ENCODE measurements at places on chromosomes 4 and X.

DNA sequence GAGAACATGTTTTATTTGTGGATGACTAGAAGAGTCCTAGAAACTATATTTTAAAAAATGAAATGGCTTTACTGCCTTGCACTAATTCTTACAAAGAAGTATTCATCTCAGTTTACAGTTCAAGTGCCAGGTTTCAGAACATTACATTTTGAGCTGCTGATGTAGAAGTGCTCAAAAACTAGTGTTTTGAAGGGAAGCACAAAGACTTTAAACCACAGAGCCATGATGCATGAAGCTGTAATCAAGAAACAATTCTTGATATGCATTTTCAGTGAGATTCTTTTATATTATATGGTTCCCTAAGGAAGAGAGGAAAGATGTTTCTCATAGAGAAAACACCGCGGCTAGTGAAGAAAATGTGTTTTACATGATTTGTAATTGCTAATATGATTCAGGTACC is 1163.0 kb downstream of the RAPGEF2 start:
- DNase-seq, result no peak

DNA sequence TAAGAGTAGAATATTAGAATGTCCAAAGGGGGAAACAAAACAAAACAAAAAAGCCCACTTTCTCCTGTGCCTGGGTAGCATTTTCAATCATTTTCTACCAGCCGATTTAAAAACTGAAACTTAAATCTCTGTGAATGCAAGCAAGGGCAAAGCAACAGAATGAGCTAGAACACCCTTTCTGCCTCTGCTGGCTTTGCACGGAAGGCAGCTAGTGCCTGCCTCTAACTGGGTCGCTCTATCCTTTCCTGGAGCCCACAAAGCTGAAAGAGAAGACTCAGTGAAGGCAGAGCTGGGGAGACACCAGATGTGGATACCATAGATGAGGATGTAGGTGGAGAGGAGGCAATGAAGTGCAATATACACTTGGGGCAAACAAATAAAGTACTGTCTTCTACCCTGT is 248.9 kb upstream of the TTC29 start:
- DNase-seq, result no peak

GRCh38 chr4:80814266-80814665 is 216.2 kb upstream of the BMP3 start:
- no peak for DNase-seq

GRCh38 chrX:3609810-3610209 is 103.6 kb downstream of the PRKX start:
- no peak for DNase-seq

DNA sequence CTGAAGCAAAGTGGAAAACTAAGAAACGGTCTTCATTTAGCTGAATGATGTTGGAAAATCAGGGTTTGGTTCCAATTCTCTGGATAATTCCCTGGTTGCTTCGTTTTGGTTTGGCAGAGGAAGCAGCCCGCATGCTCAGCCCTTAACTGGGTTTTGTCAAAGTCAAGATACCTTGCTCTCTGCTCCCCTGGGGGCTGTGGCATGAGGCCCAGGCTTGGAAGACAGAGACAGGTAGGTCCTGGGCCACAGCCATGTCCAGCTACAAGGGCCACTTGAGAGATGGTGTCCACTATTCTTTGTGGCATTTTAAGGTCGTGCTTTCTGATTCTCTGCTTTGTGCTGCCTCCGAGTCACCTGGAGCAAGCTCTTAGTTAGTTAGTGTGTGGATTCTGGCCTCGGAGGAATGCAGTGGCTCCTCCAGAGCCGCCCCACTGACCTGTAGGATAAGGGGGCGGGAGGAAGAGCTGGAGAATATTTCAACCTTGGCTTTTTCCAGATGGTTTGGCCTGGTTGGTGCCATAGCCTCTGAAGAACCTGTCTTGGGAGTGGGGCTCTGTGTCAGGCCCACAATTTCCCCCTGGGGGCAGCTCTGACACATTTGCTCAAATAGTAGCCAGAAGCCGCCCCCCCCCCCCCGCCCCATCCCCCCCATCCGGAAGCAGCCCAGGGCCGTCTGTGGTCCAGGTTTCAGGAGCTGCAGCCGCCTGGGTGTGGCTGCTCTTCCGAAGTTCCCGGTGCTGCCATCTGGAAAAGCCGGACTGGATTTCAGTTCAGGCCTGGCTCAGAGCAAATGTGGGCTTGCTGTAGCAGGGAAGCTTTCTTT is 147.1 kb downstream of the NHS start:
- DNase-seq, result no peak

- no peak for DNase-seq
These were observed 87.9 kb downstream of the BCOR start for GRCh38 chrX:40009890-40010289.

- no peak for DNase-seq
These were observed 44.3 kb downstream of the NYX start for GRCh38 chrX:41491267-41492004.

DNA sequence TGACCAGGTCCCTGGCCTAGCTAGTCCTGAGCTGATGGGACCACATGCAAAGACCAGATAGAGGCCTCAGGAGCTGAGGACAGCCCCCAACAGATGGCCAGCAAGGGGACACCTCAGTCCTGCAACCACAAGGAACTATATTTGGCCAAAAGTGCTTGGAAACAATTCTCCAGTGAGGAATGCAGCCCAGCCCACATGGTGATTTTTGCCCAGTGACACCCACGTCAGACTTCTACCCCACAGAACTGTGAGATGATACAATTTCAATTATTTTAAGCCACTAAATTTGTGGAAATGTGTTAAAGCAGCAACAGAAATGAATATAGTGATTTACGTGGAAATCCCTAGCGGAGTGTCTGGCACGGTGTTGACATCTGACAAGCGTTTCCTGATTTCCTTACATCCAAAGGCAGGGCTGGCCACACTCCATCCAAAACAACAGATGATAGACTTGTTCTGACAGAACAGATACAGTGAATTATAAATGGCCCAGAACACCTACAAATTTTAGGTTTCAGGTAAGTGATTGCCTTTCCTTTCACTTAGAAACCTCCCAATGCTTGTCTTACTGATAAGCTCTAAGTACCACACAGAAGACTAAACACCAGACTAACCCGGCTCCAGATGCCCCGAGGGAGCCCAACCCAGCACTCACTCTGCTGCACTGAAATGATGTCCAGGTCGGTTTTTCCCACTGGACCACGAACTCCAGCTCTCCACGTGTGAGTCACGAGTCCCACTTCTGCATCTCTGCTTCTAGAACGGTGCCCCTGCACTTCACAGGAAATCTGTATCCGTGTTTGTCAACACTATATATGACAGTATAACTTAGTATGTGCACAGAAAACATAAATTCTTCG is 5.8 kb downstream of the AFAP1 start:
- DNase-seq, result no peak

DNA sequence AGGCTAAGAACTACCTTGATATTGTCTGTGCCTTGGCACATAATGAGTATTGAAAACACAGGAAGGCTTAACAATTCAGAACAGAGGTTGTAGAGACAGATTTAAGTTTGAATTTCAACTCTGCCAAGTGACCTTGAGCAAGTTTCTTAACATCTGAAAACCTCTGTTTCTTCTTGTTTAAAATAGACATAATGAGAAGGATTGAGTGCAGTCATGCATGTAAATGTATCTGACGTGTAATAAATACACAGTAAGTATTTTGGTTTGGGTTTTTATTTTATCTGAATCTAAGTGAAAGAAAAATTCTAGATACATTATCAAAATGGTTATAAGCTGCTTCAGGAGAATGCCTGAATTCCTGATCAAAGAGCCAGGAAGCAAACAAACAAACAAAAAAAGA is 111.9 kb downstream of the ANXA5 start:
- DNase-seq, result no peak

DNA sequence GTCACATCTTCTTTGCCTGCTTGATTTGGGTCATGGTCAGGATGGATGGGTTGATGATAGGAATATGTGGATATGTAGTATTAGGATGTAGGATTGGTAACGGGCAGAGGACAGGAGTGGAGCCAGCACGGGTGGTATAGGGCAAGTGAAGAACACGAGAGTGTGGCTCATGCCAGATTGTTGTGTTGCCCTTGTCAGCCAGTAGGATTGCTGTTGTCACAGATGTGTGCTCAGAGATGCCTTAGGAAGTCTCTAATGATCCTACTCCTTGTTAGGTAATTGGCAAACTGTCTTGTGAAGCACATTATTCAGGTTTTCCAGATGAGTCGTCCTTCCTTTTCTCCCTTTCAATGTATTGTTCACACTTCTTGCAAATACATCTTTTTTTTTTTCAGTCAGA is 5.5 kb downstream of the ATP10D start:
- no peak for DNase-seq

DNA sequence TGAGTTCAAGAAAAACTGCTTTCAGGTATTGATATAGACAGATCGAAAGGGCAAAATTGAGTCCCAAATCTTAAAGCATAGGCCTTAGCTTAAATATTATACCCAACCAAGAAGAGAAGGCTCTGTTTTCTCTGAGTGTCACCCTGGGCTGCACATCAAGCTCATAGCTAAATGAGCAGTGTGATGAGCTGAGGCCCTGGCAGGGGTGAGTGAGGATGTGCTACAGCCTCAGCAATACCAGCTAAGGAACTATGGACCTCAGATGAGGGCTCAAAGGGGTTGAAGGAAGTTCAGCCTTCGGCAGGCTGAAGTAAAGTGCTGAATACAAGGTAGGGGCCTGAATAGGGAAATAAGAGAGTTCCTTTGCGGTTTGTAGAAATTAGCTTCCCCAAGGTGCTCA is 79.3 kb downstream of the FAM114A1 start:
- no peak for DNase-seq

- no peak for DNase-seq
These were observed 7.8 kb upstream of the PIGA start for GRCh38 chrX:15343075-15343476.

GRCh38 chr4:3412257-3413020 is 29.3 kb upstream of the HGFAC start:
- no peak for DNase-seq

- no peak for DNase-seq
These were observed 6.1 kb downstream of the GRIA2 start for GRCh38 chr4:157226601-157227000.

DNA sequence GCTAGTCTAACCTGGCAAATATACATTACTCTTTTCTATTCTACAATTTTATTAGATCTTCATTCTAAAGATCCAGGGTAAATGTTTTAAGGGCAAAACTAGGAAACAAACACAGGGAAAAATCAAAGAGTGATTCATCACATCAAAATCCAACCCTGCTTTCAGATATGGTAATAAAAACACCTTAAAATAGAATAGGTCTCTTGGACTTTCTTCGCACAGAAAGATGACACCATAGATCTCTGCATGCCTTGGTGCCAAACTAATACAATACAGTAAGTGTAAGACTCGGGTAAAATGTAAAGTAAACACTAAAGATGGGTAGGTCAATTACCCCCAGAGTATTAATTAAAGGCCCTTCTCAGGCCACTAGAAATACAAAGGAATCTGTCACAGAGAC is 34.2 kb downstream of the LDB2 start:
- DNase-seq, result no peak

DNA sequence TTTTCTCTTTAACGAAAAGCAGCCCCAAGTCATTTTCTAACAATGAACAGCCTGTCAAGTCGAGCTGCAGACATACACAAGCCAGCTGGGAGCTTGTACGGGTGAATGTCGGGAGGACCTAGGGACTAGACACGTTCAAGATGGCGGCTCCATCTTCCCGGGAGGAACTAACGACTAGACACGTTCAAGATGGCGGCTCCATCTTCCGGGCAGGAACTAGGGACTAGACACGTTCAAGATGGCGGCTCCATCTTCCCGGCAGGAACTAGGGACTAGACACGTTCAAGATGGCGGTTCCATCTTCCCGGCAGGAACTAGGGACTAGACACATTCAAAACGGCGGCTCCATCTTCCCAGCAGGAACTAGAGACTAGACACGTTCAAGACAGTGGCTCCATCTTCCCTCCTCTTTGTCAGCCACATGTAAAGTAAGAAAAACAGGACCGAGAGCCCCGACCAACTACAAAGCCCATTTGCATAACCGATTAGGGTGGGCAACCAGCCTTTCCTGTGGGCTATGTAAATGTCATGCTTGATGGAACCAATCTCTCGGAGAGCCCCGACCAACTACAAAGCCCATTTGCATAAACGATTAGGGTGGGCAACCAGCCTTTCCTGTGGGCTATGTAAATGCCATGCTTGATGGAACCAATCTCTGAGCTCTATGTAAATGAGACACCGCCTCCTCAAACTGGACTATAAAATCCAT is 175.5 kb downstream of the DHRSX start:
- peak; percentile 79 for DNase-seq

GRCh38 chr4:127307996-127308395 is 324.8 kb upstream of the INTU start:
- DNase-seq, result no peak

DNA sequence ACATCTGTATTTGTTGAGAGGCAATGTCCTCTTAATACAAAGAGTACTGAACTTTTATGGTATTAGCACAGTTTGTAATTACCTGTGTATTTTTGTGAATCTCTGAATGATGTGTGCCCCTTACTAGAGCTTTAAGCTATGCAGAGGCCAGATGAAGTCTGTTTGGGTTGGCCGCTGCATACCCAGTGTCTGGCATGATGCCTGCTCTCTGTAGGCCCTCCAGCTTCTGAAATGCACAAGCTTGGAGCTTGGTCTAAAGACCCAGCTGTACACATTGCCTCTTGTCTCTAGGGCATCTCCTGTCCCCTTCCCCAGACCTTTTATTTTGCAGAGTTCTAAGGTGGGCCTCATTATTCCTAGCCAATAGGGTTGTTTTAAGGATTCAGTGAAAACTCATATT is 68.6 kb downstream of the CDS1 start:
- DNase-seq, result no peak

DNA sequence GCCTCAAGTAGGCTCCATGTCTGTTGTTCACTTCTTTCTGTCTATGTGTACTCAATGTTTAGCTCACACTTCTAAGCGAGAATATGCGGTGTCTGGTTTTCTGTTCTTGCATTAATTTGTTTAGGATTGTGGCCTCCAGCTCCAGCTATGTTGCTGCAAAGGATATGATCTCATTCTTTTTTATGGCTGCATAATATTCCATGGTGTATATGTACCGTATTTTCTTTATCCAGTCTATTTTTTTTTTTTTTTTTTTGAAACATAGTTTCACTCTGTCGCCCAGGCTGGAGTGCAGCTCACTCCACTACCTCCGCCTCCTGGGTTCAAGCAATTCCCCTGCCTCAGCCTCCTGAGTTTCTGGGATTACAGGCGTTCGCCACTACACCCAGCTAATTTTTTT is 5.7 kb upstream of the TMEM150C start:
- no peak for DNase-seq

- no peak for DNase-seq
These were observed 186.4 kb upstream of the GALNT7 start for GRCh38 chr4:172982151-172982590.

DNA sequence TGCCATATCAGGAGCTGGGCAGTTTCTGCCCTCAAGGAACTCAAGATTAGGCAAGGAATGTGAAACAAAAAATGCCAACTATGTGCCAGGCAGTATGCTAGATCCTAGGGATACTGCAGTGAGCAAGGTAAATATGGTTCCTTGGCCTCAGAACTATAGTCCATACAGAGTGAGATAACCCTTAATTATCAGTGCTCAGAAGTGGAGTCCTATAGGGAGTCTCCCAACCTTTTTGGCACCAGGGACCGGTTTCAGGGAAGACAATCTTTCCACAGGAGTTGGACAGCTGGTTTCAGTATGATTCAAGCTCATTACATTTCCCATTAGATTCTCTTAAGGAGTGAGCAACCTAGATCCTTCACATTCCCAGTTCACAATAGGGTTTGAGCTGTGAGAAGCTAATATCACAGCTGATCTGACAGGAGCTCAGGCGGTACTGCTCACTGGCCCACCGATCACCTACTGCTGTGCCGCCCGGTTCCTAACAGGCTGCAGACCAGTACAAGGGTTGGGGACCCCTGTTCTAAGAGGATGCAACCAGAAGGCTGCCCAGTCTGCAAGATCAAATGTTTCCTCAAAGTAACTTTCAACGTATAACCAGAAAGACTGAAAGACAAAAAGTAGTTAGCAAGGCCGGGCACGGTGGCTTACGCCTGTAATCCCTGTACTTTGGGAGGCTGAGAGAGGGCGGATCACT is 1.7 kb upstream of the SRP72 start:
- no peak for DNase-seq
